NCI-H460 (cell line): ENCODE measurements at places on chromosomes 3 and 15. TPM values are rescaled to one million over a fixed set of nuclear protein-coding genes. Genes with fewer than 3 reads are reported as not detected.

- DNase-seq: no peak
Measured at GRCh38 chr3:177251755-177252154, 54.5 kb upstream of the TBL1XR1 start.

DNA sequence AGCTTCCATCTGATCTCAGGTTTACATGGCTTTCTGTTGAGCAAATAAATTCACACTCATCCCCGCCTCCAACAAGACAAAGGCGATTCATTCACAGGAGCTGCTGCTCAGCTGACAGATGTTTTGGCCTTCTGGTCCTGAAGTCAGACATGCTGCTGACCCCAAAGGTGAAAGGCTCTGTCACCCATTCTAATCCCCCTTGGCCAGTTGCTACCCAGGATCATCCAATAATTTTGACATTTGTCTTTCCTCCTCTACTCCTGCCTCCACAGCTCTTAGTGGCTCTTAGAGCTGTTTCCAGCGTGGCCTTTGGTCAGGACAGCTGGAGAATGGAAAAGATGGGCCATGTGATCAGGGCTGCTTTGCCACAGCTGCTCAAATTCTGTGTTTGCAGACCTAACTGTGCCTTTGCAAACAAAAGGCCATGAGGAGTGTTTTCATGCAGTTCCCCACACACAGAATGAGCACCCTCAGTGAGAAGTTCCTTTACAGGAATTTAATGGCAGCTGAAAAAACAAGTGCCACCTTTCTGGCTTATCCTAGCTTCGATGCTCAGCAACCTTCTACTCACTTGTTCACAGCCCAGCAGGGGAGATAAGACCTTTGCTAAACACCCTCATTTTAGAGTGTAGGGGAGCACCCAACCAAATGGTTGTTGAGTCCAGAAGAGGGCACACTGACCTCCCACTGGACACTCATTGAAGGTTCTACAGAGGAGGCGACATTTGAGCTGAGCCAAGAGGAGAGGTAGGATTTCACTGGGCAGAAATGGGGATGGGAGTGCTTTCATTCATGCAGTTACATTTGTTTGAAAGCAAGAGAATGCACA lies 39.0 kb downstream of the CYP19A1 start:
- DNase-seq: no peak

DNA sequence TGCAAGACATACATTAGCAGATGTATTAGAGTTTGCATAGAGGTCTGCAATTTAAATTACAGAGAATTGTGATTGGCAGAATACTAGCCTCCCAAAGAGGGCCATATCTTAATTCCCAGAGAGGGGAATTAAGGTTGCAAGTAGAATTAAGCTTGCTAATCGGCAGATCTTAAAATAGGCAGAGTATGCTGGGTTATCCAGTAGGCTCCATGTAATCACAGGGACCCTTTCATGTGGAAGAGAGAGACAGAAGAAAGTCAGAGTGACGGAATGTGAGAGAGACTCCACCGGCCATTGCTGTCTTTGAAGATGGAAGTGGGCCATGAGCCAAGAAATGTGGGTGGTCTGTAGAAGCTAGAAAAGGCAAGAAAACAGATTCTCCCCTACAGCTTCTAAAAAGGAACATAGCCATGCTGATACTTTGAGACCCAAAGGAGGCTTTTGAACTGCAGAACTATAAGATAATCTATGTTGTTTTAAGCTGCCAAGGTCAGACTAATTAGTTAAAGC lies 38.8 kb downstream of the IMPG2 start:
- no peak for DNase-seq

DNA sequence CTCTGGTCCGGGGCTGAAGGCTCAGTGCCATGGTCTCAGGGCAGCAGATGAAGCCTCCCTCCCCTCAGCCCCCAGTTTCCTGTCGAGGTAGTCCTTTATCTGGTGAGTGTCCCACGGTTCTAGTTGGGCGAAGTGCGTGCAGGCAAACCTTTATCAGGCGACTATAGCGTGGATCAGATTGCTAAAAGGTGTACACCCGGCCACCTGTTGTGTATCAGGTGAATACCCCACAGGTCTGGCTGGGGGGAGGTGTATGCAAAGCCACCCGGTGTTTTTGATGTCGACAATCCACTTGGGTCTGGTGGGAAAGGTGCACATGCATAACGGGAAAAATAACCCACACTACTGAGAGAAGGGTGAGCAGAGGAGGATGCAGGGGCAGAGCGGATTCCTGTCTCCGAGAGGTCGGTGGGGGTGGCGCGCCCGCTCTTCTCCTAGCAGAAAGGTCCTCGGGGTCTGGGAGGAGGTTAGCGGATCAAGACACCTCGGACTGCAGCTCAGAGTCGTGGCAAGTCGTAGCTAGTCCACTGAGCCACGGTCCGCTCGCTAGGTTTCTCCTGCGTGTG lies 507 bp downstream of the SLC12A6 start:
- no peak for DNase-seq

DNA sequence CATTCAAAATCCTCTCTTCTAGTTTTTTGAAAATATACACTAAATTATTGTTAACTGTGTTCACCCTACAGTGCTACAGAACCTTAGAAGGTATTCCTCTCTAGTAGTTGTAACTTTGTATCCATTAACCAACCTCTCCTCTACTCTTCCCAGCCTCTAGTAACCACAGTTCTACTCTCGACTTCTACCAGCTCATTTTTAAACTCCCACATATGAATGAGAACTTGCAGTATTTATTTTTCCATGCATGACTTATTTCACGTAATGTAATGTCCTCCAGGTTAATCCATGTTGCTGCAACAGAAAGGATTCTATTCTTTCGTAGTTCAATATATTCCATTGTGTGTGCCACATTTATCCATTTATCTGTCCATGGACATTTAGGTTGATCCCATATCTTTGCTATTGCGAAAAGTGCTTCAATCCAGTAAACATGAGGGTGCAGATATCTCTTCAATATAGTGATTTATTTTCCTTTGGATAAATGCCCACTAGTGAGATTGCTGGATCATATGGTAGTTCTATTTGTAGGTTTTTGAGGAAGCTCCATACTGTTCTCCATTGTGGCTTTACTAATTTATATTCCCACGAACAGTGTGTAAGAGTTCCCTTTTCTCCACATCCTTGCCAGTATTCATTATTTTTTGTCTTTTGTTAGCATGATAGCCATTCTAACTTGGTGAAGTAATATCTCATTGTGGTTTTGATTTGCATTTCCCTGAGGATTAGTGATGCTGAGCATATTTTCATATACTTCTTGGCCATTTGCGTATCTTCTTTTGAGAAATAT lies 113.7 kb upstream of the SMAD3 start:
- DNase-seq: no peak

GRCh38 chr15:28957606-28958498 lies 72.1 kb downstream of the APBA2 start:
- DNase-seq: no peak

- no peak for DNase-seq
Measured at GRCh38 chr3:184603151-184604030, 41.8 kb downstream of the EPHB3 start.

- no peak for DNase-seq
Measured at GRCh38 chr3:25178672-25179071, 249.4 kb upstream of the RARB start.

- no peak for DNase-seq
Measured at GRCh38 chr3:172106037-172106954, 66.9 kb downstream of the FNDC3B start.

DNA sequence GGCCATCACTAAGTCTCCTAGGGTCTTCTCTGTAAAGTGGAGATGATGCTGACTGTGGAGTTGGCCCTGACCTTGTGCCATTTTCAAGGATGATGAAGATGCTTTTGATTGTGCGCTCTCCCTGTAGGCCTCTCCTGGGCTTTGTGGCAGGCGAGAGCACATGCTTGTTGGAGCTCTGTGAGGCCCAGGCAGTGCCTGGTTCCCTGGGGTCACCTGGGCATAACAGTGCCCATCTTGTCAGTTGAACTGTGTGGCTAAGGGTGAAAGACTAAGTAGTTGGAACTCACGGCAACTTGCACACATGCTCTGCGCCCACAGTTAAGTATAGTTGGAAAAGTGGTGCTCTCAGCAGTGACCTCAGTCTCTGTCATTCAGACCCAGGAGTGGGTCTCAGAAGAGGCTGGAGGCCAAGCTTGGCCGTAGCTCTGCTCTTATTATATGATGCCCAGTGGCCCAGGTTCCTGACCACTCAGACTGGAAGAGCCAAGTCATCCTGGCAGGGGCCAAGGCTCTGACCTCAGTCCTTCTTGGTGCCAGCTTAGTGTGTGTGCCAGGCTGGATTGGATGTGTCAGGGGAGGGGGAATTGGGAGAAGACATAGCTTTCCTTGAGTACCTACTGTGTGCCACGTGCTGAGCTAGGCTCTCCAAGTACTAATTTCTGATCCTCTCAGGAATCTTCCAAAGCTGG lies 154.6 kb downstream of the EEFSEC start:
- no peak for DNase-seq

DNA sequence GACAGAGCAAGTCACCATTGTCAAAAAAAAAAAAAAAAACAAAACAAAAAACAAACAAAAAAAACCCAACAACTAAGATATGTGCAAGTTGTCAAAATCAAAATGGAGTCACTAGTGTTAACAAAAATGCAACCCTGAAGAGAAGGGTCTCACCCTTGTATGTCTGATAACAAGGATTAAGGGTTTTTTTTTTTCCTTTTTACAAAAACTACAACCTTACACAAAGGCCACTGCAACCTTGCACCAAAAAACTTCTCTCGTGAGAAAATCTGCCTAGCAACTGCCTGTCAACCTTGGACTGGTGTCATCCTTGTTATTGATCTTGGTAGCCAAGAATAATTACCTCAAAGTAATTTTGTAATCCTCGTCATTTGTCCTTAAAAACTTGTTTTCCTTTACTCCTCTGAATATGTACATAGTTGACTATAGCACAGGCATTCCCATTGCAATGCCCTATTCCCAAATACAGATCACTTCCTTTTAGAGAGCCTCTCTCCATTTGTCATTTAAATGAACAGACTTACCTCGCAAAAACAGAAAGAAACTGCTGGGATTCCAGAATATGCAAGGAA lies 24.0 kb downstream of the TFRC start:
- no peak for DNase-seq

DNA sequence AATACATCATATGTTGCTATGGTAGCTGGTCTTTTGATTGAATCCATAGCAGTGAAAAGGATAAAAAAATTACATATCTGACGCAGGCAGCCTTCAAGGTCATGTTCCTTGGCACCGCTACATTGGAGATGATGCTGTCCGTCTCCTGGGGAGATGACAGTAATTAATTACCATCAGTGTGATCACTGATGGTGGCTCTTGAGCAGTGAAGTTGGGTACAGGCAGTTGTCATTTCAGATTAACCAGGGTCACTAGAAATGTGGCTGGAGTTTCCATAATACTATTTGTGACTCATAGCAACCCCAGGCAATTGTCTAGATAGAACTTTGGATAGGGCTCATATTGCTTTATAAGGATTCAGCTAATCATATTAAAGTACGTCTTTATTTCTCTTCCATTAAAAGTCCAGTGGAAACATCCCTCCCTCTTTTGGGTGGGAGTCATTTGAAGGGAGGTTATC lies 136.3 kb downstream of the THSD4 start:
- no peak for DNase-seq

DNA sequence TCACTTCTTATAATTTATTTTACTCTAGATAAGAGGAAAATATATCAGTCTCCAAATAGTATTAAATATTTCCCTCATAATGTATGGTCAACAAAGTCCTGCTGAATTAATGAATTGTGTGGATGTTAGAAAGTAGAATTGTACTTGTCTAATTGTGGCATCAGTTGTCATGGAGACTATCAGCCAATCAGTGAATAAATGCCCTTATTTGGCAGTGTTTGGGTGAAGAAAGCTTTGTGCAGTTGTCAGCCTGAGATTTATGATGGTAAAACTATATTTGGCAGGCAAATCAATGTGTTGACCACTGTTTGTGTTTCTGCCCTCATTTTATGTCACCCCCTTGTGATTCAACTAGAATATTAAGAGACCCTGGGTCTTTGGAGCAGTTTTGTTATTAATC lies 293.6 kb upstream of the MDFIC2 start:
- no peak for DNase-seq

DNA sequence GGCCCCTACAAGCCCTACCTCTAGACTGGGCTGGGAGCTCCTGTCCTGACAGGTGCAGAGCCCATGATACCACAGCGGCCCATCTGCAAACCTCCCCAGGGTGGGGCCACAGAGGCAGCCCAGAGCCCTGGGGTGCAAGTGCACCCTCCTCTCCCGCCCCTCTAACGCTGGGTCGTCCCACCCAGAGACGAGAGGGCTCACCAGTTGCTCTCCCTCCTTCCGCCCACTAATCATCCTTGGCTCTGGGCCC lies 742 bp downstream of the TNK2 start:
- DNase-seq: no peak

DNA sequence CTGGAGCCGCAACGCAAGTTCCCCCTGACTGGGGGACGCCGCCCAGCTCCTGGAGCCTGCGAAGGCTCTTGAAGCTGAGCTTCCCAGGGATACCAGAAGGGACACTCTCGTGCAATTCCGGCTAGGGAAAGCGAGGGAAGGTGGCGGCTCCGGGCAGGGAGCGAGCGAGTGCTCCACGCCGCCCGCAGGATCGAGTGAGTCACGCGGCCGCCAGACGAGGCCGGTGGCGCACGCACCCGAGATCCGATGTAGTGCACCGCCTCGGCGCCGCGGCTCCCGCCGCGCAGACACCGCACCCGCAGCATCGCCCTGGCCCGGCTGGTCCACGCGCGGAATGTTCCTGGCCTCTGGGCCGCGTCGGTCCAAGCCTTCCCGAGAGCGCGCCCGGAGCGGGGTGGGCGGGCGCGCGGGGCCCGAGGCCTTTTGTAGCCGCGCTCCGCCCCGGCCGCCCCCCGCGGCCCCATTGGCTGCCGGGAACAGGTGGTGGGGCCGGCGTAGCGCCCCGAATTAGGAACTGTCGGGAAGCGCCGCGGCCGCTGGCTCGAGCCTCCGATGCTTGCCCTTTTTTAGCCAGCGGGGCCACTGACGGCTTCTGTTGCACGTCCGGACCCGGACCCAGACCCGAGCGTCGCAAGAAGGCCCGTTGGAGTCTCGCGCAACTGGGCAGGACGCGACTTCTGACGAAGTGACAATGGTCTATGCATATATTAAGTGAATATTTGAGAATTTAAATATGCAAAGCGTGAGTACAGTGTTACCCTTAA lies at the start of gene GATM:
Gene GATM, minus strand, starts transcription at position 396 of the 764 bp plus-strand sequence. Its CDS starts 91 bp downstream, at position 305.
- peak; percentile 64 for DNase-seq

DNA sequence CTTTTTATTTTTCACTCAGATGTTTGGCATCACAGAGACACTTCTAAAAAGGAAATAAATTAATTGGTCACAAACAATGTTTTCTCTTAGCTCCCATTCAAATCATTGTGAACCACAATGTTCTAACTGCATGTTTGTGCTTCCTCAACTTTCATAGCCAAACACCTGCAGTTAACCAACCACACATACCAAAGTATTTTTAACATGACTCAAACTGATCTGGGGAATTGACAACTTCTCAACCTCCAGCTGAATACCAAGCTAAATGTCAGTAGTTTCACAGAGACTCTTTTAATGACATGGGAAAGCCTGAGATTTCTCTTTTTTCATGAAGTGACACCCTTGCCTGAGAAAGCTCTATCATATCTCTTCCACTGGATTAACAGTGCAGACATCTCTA lies 217.9 kb upstream of the MME start:
- DNase-seq: no peak

The PRKCD gene
- 1.0 and 1.8 TPM in 2 replicates for total RNA-seq

The PAQR5 gene
- 6.3 and 8.8 TPM in 2 replicates for total RNA-seq

The LIPC gene
- total RNA-seq: not detected in 2 replicates

The GOLGA8Q gene
- total RNA-seq: 1.2 TPM in 1 of 2 replicates, not detected in the other

The NRROS gene
- total RNA-seq: 0.07 TPM in 1 of 2 replicates, not detected in the other

The EXD1 gene
- not detected in 2 replicates for total RNA-seq

The FAM43A gene
- 0.42 and 0.72 TPM in 2 replicates for total RNA-seq
